ENCODE measurements at places on chromosomes 7 and 10.

- no peak for DNase-seq
Measured at GRCh38 chr7:45921699-45922519, 837 bp upstream of the IGFBP3 start.

GRCh38 chr7:18583305-18583704 is 87.8 kb downstream of the HDAC9 start:
- DNase-seq, result peak; percentile 59

GRCh38 chr7:23468526-23469149 is 1.7 kb downstream of the IGF2BP3 start:
- DNase-seq, result no peak

DNA sequence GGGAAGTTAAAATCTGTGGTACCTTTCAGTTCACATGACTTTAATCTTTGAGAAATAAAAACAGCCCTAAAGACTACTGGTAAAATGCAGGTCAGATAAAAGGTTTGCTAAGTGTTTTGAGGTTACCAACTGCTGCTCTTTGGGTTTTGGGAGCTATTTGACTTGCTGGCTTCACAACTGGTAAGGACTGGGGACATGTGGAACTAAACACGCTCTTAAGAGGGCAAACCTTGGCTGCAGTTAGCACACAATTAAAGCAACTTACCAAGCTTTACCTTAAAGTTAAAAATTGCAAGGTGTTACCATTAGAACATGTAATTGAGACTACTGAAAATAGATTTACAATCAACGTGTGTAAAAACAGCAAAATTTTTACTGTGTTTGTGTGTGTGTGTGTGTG is 220.2 kb downstream of the PHF14 start:
- DNase-seq, result no peak

GRCh38 chr10:91838199-91838598 is 40.0 kb downstream of the TNKS2 start:
- no peak for DNase-seq

- no peak for DNase-seq
Measured at GRCh38 chr10:62637249-62638061, 167.1 kb upstream of the ADO start.

DNA sequence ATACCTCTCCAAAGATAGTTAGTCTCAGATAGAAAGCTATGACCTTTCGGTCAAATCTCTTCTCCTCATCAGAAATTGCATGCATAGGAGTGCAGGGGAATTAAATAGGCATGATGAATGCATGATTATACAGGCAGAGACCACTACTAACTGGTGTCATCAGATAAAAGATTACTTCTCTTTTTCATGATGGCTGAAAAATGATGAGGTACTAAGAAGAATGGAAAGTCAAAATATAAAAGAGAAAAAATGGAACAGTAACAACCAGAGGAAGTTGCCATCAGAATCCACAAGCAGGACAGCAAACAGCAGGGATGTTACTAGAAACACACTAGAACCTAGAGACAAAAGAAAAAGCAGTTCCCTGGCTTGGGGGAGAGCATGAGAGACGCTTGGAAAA is 31.6 kb downstream of the CTTNBP2 start:
- DNase-seq, result no peak

GRCh38 chr7:30617359-30617758 is 22.7 kb downstream of the GARS1 start:
- no peak for DNase-seq

Measured in HT1080 (cell line).